Epithelial cell of proximal tubule (primary cell): ENCODE measurements at places on chromosomes 13 and 19. TPM values are rescaled to one million over a fixed set of nuclear protein-coding genes. Genes with fewer than 3 reads are reported as not detected.

ZNF333 gene
- 5.7 and 6.3 TPM in 2 replicates for total RNA-seq

YJEFN3 gene
- 0.51 and 0.58 TPM in 2 replicates for total RNA-seq

TMEM38A gene
- total RNA-seq = 2.2 and 3.5 TPM in 2 replicates

TMED1 gene
- total RNA-seq = 57.3 and 64.8 TPM in 2 replicates

ZNF534 gene
- total RNA-seq = 0.07 TPM in 1 of 2 replicates, not detected in the other

NFIX gene
- 1.7 TPM in 1 of 2 replicates, not detected in the other for total RNA-seq

NR1H2 gene
- 56.4 and 67.5 TPM in 2 replicates for total RNA-seq

UCHL3 gene
- 84.0 and 104 TPM in 2 replicates for total RNA-seq

PODNL1 gene
- total RNA-seq = 0.46 TPM in 1 of 2 replicates, not detected in the other

ZNF560 gene
- 0.92 and 2.5 TPM in 2 replicates for total RNA-seq

SPC24 gene
- total RNA-seq = 33.0 and 76.1 TPM in 2 replicates

CTXN1 gene
- 12.4 and 42.8 TPM in 2 replicates for total RNA-seq

SHFL gene
- 10.3 and 28.7 TPM in 2 replicates for total RNA-seq

CNFN gene
- total RNA-seq = 5.0 and 5.7 TPM in 2 replicates

SPRED3 gene
- total RNA-seq = 2.8 and 5.2 TPM in 2 replicates

SULT2B1 gene
- 0.29 TPM in 1 of 2 replicates, not detected in the other for total RNA-seq

SMIM24 gene
- 1.4 and 2.5 TPM in 2 replicates for total RNA-seq

ZNF730 gene
- total RNA-seq = 4.5 and 6.4 TPM in 2 replicates
